Stimulated activated CD4-positive, alpha-beta T cell treated with anti-CD3 and anti-CD28 coated beads, Interleukin-1b, Interleukin-23, amount 100 ng/mL, for 24 hours (primary cell): ENCODE measurements at places on chromosomes 6 and 20.

- DNase-seq = peak; percentile 23
Measured at GRCh38 chr20:24100370-24101011, 111.9 kb upstream of the GGTLC1 start.

DNA sequence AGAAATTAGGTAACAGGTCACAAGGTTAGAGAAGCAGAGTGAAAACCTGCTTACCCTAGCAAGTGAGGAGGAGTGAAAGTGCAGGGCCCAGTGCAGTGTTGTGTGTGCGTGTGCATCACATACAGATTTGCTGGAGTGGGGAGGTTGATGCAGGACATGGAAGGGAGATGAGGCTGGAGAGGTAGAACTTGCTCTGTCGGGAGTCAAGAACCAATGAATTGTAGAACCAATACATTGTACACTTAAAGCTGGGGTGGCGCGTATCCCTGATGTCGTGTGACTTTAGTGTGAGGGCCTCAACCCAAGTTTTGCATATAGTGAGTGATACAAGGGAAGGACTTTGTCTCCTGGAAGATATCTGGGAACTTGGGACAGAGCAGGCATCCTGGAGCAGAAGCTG lies 48.6 kb downstream of the JARID2 start:
- no peak for DNase-seq

DNA sequence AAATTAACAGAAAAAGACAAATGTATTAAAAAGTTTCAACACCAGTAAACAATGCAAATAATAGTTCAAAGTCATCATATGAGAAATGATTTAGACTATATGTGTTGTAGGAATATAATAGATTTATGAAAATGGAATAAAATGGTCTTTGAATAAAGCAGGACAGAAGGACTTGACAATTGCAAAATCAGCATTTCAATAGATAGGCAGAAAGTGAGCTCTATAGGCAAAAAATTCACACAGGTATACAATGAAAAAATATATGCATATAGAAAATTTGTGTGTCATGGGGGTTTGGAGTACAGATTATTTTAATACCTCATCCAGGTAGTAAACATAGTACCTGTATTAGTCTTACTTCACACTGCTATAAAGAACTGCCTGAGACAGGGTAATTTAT lies 571.1 kb upstream of the EYS start:
- no peak for DNase-seq

- DNase-seq = no peak
Measured at GRCh38 chr6:157727629-157728182, 95.3 kb upstream of the SNX9 start.

DNA sequence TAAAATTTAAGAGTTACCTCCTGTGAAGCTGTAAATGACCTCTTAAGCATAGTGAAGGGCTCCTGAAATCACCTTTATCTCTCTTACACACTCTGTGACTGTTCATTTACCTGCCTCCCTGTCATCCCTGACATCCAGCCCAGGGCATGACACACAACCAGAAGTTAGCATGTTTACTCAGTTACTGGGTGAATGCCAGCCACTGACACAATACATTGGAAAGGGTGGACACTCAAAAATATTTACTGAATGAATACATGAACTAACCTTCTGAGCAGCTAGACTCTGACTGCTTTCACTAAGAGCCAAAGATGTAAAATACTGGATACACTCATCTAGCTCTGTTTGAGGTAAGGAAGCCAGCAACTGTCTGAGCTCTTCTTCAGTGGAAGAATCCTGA lies 25.3 kb downstream of the SERAC1 start:
- DNase-seq = no peak

GRCh38 chr20:36768768-36769430 lies 4.7 kb downstream of the DSN1 start:
- DNase-seq = no peak

- no peak for DNase-seq
Measured at GRCh38 chr20:33065785-33066184, 12.1 kb downstream of the BPIFB3 start.

GRCh38 chr6:127031511-127031910 lies 87.0 kb upstream of the RSPO3 start:
- no peak for DNase-seq

GRCh38 chr6:48641544-48641943 lies 530.5 kb upstream of the PTCHD4 start:
- no peak for DNase-seq

DNA sequence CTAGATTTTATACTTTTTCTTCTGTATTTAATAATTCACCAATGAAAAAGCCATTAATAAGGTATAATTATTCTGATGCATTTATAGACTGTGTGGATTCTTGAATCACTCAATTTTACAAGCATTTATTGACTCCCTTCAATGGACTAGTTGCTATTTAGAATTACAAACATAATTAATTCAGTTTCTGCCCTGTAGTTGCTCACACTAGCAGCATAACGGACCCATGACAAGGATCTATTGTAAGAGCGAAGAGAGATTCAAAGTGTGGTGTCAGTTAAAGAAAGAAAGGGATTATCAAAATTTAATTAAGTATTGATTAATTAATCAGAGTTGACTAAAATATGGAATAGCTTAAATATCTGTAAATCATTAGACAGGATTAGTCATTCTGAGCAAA lies 602.6 kb upstream of the PTCHD4 start:
- DNase-seq = no peak

DNA sequence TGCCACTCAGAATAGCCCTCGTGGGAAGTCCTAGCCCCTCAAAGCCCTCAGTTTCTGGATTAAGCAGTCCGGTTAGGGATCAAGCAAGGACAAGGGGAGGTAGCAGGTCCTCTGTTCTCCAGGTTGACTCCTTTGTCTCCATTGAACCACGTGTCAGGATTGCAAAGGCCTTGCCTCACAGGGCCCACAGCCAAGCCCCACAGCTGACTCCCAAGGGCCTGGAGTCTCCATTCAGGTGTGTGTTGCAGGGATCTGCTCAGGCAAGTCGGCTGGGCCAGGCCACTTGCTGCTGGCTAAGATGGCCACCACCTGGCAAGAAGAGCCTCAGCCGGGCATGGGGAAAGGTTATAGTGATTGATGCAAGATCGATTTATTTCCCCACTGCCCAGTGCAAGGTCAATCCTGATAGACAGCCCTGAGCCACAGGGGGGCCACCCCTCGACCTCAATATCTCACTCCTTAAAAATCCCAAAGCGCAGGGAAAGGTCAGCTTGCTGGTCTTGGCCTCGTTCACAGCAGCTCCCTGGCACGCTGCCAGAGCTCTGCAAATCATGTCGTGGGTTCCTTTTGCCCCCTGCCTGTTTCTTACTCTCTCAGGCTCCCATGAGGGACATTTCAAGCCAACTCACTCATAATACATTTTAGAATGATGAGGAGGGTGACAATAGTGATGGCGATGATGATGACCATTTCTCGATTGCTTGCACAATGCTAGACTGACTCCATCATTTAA lies 75.9 kb downstream of the EDN3 start:
- no peak for DNase-seq

DNA sequence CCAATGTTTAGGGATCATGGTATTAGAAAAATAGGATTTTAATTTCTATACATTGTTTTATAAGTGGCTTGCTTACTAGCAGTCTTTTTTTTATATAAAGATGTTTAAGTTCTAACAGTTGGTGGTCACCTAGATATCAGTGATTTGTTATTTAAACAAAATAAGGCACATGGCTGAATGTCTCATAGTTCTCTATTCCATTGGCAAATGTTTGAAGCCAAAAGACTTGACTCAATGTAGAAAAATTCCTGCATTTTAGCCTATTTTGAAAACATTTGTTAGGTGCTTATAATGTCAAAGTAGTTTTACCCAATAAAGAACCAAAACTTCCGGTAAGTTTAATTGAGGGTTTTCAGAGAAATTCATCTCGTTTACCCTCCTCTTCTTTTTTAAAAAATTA lies 26.8 kb downstream of the MAPK14 start:
- DNase-seq = no peak

DNA sequence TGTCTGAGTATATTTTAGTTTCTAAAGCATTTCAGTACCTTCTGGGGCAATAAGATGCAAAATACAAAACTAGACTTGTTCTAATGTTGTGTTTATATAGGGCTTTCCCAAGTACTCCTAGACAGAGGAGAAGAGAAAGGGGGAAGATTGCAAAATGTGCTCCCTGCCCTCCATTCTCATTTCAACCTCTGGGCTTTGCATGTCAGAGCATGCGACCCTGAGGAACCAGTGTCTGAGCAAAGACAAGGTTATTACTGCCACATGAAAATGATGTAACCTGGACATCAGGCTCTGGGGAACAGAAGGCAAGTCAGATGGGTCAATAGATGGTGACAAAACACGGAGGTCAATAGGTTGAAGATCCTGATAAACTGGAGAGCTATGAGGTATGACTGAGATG lies 253.5 kb upstream of the TCF21 start:
- DNase-seq = no peak

DNA sequence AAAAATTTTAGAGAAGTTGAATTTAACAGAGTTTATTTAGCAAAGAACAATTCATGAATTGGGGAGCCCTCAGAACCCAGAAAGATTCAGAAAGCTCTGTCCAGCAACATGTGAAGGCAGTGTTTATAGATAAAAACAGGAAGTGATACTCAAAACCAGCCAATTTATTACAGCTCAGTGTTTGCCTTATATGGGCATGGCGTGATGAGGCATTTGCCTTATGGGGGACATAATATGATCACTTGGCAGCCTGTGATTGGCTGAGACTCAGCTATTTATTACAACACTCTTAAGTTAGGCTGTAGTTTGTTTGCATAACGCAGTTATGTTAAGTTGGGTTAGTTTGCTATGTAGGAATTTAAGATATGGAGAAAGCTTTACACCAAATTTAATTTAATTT lies 11.5 kb downstream of the HLA-DPA1 start:
- no peak for DNase-seq

DNA sequence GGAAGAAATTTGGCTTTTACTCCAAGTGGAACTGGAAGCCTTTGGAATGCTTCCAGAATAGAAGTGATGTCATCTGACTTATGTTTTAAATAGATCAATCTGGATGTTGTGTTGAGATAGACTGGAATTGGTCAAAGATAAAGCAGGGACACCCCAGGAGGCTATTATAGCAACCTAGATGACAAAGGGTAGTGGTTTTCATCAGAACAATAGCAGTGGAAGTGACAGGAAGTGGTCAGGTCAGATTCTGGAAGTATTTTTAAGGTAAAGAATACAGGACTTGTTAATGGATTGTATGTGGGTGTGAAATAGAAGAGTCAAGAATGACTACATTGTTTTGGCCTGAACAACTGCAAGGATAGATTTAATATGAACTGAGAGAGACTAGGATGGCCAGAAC lies 191.4 kb downstream of the ADGRB3 start:
- no peak for DNase-seq

GRCh38 chr20:51712501-51713212 lies 55.5 kb downstream of the ATP9A start:
- no peak for DNase-seq

GRCh38 chr6:33215271-33216116 lies 7.2 kb downstream of the RING1 start:
- DNase-seq = no peak

- DNase-seq = no peak
Measured at GRCh38 chr20:63378626-63379025, 17.5 kb upstream of the CHRNA4 start.

DNA sequence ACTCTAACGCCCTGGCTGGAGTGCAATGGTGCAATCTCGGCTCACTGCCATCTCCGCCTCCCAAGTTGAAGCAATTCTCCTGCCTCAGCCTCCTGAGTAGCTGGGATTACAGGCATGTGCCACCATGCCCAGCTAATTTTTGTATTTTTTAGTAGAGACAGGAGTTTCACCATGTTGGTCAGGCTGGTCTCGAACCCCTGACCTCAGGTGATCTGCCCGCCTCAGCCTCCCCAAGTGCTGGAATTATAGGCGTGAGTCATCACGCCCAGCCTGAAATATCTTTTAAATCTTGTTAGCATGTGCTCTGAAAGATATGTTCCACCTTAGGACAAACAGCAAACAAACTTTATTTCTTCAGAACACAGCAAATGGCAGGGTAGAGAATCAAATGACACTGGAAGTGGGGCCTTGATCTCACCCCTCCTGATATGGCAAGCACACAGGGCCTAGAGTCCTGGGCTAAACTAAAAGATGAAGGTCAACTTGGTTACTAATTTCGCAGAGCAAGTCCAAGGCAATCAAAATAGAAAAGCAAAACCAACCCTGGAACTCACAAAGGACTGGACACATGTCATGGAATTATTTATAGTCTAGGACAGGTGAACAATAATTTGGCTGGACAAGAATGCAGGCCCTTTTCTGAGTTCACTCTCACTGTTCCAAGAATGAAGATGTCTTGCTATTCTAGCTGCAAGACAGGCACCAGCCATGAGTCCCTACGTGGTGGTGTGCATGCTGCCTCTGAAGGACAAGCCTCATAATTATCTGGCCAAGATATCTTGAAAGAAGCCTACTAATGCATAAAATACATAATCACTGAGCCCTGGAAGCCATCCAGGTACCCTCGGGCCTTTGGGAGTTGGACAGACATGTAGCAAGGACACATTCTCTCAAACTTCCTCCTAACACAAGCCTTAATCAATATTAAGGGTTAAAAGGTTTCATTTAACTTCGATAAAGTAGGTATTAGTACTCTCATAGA lies 35.6 kb downstream of the B4GALT5 start:
- no peak for DNase-seq

- no peak for DNase-seq
Measured at GRCh38 chr6:25360621-25361020, 81.4 kb downstream of the CARMIL1 start.

GRCh38 chr6:12851123-12851695 lies 134.6 kb downstream of the PHACTR1 start:
- no peak for DNase-seq

DNA sequence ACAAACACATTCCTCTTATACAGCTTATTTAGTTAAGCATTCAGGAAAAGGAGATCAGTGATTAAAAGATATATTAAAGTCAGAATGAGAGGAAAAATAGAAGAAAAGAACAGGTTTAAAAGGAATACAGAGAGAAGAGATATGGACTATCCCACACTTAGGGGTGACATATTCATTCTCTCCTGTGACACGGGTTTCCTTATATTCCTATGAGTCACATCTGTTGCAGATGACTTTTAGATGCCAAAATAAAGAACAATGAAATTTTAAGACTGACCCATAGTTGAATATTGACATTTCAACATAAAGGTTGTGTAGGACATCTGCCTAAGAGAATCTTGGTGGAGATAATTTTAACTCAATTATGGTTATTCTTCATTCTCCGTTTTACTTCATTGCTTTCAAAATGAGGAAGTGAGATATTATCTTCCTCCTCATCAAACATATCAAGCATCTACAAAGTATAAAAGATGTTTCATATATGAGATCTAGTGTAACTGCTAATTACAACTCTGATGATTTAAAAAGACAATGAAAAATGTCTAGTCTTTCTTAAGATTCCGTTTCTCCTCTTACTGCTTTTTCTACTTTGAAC lies 1336.7 kb upstream of the CITED2 start:
- DNase-seq = no peak

DNA sequence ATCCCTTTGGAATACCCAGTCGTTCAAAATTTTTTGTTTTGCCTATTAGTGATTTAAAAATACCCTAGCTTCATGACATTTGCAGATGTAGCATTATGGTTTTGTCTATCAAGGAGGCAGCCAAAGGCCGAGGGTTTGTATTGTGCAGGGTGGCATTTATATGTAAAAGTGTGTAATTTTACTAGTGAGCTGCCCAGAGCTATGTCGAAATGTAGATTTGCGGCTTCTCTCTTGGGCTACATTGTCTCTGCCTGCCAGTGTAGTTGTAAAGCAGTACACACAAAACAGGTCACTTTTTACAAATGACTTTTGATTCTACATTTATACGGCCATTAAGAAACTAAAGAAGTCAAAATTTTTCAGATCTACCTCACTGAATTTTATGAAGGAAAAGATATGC lies 87.7 kb downstream of the TSHZ2 start:
- DNase-seq = no peak
